AML-193 (cell line): ENCODE measurements at places on chromosomes 3 and 15.

- DNase-seq, result no peak
These were observed 24.3 kb upstream of the CLDN1 start for GRCh38 chr3:190346541-190346940.

DNA sequence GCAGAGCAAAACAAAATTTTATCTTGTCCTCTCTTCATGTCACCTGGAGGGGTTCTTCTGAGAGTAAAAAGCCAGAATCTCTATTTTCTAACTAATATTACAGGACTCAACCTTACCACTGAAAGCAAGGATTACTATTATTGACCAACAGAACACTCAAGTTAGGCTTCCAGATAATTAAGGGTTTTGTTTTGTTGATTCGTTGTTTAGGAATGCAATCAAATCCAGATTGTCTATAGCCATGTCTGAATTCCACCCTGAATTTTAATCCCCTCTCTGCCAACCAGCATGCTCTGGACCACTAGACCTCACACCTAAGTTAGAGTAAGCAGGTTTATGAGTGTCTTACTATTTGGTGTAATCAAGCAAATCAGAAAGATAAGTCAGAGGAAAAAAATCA is 90.7 kb downstream of the PEAK1 start:
- DNase-seq, result no peak

DNA sequence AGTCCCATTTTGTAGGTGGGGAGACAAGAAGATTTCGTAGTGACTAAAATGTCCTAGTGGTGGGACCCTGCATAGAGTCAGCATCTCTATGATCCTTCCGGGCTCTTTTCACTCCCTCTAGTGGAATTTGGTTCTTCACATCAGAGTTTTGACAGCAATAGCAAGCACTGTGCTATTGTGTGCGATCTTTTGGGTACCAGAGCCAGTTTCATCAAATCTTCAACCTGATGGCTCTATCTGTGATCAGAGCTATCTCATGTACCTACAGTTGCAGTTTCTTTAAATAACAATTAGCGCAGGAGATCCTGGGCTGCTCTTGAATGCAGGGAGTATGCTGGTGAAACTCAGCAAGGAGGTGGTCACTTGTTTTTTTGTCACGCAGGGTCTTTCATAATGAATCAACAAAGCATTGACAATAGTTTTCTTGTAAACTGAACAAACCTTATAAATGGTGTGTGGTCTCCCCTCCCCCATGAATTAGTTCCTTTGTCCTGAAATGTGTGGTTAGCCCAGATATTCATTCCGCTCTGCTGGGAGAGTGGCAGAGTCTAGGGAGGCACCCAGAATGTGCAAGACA is 257.2 kb upstream of the SOX2 start:
- DNase-seq, result no peak

GRCh38 chr3:99704417-99704816 is 66.0 kb downstream of the COL8A1 start:
- DNase-seq, result no peak
